Glomerular endothelial cell (primary cell): ENCODE measurements at places on chromosomes 7 and 10. TPM values are rescaled to one million over a fixed set of nuclear protein-coding genes. Genes with fewer than 3 reads are reported as not detected.

C10orf62 gene
- total RNA-seq: not detected in 2 replicates

PKD2L1 gene
- total RNA-seq: not detected in 2 replicates

DNA sequence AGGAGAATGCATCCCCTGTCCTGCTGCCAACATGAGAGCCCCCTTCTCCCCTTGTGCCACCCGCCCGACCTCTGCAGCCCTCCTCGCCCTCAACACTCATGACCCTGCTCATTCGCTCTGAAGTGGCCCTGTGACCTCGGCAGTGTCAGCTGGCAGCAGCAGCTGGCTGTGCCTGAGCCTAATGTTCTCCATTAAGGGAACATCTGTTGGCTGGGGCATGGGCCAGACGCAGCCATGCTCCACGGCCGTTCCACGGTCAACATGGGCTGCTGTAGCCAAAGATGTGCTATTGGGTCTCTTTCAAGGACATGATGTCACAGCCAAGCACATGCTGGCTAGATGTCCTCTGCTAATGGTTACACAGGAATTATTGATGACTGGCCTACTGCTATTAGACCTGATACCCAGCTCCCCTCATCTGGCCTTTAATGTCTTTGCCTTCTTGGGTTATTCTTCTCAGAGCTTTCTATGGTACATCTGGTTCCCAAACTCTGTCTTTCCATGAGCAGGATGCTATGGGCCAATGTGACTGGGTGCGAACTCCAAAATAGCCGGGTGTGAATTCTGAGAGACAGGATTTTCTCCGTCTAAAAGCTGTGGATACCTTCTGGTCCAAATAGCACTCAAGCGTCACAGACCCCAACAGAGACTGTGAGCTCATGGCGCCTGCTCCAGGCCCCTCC lies 22.4 kb downstream of the ADCYAP1R1 start:
- DNase-seq: no peak

- no peak for DNase-seq
Observed at GRCh38 chr7:77958436-77958835, 159.9 kb downstream of the PHTF2 start.

GRCh38 chr7:44534501-44534900 lies 6.6 kb downstream of the NPC1L1 start:
- DNase-seq: no peak

- no peak for DNase-seq
Observed at GRCh38 chr7:76395965-76396726, 13.4 kb downstream of the SSC4D start.
